Naive B cell (primary cell): ENCODE measurements at places on chromosomes 6 and 20. TPM values are rescaled to one million over a fixed set of nuclear protein-coding genes. Genes with fewer than 3 reads are reported as not detected.

GRCh38 chr6:144535630-144536029 lies 250.5 kb downstream of the UTRN start:
- no peak for DNase-seq

DNA sequence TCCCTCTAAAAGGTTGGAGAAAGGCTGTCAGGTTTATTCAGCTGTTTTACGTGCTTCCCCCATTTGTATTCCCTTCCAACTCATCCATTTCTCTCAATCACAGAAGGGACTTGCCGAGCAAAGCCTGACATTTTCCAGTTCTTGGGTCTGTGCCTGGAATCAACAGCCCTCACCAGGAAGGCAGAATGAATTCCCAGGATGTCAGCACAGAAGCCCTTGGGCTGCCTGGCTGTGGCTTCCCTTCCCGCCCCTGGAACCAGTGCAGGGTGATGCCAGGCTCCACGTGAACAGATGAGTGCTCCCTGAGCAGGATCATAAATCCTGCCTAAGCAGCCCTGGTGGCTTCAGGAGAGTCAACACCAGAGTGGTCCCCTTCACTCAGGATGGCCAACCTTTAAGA lies 86.1 kb upstream of the CD83 start:
- no peak for DNase-seq

DNA sequence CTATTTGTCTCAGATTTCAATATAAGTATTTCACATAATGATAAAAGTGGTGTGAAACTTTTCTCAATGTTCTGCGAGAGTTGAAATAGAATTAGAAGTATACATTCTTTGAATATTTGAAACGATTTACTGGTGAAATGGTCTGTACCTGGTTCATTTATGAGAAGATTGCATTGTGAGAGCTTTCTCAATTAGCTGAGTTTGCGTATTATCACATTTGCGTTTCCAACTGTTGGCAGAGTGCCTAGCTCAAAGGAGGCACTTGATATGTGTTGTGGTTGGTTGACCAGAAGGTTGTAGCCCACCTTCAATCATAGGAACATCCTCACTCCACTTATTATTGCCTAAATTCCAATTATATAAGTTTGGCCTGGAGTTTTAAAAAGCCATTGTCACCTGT lies 58.8 kb upstream of the EXOC2 start:
- DNase-seq, result no peak

DNA sequence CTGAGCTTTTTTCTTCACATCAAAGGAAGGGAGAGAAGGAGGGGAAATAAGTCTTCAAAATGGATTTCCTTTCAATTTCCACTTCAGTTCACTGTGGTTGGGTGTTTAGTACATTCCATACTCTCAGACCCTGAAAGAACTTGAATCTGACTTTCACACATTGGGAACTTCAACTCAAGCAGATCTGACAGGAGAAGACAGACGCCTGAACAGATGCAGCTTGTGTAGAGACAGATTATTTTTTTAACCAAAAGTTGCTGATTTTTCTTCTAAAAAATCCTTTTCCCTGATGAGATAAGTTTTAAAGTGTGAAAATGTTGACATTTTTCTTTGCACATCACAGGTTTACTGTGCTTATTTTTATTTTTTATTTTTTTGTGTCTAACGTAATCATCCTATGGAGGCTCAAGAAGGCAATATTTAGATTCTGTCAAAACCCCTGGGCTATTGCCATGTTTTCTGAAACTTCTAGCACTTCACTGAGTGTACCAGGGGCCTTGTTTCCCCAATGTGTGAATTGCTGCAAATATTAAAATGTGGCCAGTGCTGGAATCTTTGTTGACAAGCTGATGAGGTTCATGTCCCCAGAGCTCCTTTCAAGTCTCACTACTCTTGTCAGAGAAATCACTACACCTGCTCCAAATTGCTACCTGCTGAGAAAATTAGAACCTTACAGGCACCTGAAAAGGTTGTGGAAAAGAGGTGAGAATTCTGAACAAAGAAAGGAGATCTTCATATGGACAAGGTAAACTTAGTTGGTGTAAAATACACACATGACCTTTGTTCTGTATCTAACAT lies 214.8 kb upstream of the BTBD3 start:
- no peak for DNase-seq

GRCh38 chr20:17995967-17996819 lies 27.4 kb downstream of the MGME1 start:
- DNase-seq, result peak; percentile 54

GRCh38 chr6:127276331-127276730 lies 9.7 kb downstream of the RNF146 start:
- DNase-seq, result no peak

DNA sequence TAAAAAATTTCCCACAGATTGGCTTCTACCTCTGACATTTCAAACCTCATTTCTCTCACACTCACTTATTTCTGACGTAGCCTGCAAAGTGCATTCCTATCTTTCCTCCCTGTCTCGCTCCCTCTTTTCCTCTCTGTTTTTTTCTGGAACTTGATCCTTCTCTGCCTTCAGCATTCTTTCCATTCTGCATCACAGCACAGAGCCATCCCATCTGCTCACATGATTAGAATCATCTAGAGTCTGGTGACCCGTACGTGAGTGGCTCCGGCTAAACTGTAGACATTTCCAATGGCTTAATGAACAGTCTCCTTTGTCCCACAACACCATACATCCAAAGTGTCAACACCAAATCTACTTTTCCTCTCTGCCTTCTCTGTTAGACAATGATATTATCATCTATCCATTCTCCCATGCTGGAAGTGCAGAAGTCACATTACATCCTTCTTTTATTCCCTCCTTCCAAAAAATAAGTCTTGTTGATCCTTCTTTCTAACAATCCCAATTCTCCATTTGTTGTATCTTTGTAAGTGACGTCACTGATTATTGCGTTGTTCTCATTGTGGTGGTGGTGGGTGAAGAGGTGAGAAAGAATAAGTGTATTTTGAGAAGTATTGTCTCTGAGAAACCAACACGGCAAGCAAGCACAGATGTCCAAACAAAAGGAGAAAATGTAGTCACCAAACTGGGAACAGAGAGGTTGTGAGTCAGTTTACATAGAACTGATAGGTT lies 41.6 kb downstream of the OPRM1 start:
- DNase-seq, result no peak

- peak; percentile 20 for DNase-seq
These were observed 57.2 kb upstream of the ARHGAP18 start for GRCh38 chr6:129766959-129767728.

DNA sequence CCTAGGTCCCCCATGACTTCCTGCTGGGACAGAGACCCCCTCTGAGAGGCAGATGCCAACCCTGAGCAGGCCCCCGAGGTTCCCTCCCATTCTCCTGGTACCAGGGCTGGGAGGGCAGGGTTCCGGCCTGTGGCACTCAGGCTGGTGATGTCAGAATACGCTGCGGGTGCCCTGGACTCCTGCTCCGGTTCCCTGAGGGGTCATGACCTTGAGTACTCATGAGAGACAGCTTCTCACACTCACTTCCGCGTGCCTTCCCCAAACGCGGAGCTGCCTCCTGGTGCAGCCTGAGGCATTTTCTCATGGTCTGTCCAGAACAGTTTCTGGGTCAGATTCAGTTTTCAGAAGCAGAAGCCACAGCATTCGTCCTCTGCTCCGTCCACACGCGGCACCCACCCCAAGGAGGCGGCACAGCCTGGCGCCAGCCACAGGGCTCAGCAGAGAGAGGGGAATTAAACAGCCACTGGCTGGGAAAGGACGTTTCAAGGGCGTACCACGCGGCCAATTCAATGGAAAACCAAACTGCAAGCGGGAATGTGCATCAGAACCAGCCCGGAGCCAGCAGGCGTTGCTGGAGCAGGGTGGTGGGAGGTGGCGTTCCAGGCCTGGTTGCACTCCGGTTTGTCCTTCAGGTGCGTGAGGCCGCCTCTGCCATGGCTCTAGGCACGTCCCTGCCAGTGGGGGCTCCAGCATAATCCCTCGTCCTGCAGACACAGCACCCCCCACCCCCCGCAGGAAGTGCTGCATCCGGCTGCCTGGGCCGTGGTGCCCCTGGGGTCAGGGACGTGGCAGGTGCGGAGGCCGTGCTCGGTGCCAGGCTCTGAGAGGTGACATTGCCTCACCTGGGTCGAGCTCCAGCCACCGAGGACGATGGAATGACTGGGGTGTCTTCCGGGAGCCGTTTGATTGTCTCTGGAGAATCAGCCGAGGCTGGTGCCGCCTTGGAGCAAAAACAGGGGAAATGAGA lies 58.3 kb upstream of the BHLHE23 start:
- DNase-seq, result no peak

- DNase-seq, result no peak
These were observed 35.0 kb upstream of the BTBD3 start for GRCh38 chr20:11882651-11883050.

GRCh38 chr6:35725081-35725708 lies 11.6 kb upstream of the ARMC12 start:
- no peak for DNase-seq

DNA sequence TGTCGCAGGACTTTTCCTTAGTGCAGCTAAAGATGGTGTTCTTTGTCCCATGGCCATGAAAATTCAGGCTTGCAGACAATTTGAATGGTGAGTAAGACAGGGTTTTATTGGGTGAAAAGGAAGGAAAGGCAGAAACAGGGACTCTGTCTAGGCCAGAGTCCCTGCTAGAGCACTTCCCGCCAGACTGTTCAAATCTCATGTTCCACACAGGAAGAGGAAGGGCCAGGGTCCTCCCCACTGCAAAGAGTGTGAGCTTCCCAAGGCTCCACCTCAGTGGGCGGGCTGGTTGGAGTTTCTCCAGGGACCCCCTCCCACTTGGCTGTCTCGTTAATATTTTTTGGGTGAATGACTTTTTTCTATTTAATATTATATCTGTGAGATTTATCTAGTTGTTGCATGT lies 29.0 kb downstream of the COL19A1 start:
- no peak for DNase-seq

DNA sequence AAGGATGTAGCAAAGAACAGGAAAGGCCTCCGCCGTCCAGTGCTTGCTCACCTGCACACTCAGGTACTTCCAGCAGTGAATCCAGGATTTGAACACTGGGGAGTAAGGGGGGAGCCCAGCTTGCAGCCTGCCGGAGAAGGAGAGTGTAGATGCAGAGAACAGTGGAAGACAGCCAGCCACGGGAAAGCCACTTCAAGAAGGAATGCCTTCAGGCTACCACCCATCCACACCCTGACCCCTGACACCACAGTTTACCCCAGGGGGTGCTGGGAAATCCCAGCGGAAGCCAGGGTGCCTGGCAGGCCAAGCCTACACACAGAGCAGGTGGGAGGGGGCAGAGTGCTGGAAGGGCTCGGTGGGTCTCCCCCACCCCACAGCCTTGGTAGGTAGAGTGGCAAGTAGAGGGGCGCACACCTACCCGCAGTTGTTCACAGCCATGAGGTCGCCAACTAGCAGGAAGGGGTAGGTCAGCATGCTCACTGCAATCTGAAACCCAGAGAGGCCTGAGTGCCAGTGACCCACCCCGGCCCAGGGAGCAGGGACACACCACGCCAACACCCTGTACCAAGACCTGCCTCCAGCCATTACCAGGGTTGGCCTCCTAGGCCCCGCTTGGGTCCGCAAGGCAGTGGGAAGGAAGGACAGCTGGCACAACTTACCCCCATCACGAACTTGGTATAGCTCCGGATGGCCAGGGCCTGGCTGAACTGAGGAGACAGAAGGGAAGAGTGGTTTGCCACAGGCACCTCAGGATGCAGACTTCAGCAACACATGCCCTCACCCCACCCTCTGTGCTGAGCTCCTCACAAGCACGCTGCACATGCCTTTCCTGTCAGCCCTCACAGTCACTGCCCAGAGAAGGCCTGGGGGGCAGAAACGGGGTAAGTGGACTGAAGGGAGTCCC lies 15.7 kb downstream of the PI16 start:
- DNase-seq, result no peak

DNA sequence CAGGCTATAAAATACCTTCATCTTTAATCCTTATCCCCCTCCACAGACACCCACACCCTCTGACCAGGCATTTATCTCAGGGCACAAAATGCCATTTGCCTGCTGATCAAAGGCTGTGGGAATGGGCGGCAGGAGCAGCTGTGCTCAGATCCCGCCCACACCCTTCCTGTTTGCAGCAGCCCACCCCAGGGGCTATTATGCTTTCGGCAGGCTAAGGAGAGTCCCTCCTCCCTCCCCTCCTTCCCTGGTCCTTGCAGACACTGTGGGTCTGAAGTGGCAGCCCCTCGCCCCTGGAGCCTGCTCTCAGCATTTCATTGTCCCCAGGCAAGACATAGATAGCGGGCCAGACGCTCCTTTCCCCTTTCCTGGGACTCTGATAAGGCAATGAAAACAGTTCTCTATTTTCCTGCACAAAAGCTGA lies 220.8 kb upstream of the HEY2 start:
- DNase-seq, result no peak

GRCh38 chr6:169843110-169843509 lies 91.7 kb downstream of the ERMARD start:
- no peak for DNase-seq

DNA sequence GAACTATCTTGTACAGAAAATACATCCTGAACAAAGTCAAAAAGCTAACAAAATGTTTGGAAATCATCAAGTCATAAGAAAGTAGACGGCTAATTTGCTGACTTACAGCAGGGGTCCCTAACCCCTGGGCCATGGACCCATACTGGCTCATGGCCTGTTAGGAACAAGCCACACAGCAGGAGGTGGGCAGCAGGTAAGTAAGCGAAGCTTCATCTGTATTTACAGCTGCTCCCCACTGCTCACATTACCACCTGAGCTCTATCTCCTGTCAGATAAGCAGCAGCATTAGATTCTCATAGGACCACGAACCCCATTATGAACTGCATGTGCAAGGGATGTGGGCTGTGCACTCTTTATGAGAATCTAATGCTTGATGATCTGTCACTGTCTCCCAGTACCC lies 115.5 kb downstream of the CDK19 start:
- no peak for DNase-seq

DNA sequence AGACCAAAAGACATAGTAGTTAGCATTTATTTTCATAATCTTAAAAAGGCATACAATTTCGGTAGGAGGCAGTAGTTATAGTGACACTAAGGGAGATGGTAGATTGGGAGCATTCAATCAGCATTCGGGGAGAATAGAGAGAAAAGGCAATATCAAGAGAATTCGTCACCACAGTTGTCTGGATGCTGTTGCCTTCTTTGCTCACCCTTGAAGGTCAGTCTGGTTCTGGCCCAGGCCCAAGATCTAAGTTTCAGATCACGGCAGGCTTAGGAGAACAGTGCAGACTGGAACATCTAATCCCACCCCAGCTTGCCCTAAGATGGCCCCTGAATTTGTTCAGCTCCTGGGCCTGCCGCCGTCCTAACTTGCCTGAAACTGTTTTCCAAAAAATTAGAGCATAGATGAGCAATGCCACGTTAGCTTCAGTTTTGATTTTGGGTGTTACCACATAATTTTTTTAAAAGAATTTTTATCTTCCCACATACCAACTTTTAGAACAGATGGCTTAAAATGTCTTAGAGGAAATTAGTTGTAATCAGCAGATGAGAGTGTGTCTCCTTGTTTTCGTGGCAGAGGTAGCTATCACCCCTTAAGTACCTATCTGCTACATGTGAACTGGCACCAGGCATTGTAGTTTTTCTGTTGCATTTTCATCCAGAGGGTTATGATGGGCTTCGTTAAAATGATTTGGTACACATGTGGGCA lies 8.3 kb upstream of the CEP85L start:
- no peak for DNase-seq

Gene PRSS16
- polyA plus RNA-seq, result 0.31 TPM

Gene VWA7
- 0.29 TPM for polyA plus RNA-seq

Gene ACAT2
- polyA plus RNA-seq, result 39.8 TPM

Gene MUC22
- polyA plus RNA-seq, result not detected

Gene OR2H1
- polyA plus RNA-seq, result not detected

Gene FAM83B
- not detected for polyA plus RNA-seq

Gene CGA
- not detected for polyA plus RNA-seq

Gene DDO
- not detected for polyA plus RNA-seq
